ENCODE measurements at places on chromosomes 1 and 21.
A peak's percentile ranks its signal among the peaks of the same experiment; 100 is the strongest.

GRCh38 chr1:154429118-154429517, 24.0 kb downstream of the IL6R start:
- DNase-seq, result no peak

GRCh38 chr1:112515311-112516009, 6.7 kb downstream of the WNT2B start:
- DNase-seq, result peak; percentile 76

DNA sequence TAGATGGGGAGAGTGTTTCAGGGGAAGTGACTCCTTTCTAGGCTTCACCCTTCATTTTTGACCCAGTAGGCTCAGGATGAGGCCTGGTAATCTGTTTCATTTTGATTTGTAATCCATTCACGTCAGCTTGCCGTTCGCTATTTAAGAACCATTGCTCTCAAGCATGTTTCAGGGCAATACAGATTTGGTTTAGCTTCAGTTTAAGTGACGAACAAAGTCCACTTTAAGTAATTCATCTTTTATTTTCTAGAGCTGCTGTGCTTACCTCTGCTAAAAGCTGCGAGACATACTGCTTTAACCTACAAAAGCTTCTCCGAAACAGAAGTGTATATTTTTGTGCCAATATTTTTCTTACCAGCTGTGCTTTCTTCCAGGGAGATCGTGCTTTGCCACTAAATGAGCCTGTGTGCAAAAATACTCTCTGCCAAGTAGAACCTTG, 8.9 kb upstream of the FMO3 start:
- DNase-seq, result no peak

DNA sequence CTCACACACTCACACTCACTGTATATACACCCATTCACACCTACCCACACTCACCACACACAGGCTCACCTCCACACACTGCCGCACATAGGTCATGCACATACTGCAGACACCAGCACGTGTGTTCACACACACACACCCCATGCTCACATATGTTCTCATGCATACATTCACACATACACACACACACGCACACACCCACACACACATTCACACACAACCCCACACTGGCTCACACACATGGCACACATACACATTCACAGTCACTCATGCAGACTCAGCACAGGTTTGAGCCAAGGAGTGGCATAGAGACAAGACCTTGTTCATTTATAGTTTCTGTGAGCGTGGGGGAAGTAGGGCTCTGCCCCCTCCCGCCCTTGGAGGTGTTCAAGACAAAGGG, 41.1 kb upstream of the SLC30A1 start:
- DNase-seq, result no peak

DNA sequence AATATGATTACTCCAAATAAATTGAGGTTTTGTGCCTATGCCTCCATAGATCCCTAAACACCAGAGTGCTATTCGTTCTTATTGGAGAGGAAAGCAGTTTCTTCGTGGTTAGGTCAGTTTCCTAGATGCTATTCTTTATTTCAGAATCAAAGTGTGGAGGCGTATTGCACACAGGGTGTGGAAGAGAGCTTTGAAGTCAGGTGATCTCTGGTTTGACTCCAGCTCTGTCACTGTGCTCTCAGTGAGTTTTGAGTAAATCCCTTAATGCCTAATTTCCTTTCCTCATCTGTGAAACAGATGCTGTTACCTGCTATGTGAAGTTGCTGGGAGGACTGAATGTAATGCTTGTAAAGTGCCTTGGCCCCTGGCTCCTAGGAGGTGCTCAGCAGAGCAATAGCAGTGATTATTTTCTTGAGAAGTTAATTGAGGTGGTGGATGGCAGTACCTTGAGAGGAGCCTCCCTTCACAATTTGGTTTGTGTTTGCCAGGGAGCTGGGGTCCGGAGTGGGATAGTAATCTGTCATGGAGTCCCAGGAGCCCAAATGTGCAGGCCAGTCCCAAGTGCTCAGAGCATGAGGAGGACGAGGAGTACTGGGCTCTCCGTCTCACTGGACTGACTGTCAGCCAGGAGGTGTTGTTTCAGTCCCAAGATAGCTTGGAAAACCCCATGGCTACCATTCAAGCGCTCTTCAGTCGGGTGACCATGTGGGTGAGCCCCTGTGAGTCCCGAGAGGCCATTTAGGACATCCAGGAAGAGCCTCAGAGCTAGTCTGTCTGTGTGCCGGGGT, 14.9 kb downstream of the NTPCR start:
- DNase-seq, result no peak

DNA sequence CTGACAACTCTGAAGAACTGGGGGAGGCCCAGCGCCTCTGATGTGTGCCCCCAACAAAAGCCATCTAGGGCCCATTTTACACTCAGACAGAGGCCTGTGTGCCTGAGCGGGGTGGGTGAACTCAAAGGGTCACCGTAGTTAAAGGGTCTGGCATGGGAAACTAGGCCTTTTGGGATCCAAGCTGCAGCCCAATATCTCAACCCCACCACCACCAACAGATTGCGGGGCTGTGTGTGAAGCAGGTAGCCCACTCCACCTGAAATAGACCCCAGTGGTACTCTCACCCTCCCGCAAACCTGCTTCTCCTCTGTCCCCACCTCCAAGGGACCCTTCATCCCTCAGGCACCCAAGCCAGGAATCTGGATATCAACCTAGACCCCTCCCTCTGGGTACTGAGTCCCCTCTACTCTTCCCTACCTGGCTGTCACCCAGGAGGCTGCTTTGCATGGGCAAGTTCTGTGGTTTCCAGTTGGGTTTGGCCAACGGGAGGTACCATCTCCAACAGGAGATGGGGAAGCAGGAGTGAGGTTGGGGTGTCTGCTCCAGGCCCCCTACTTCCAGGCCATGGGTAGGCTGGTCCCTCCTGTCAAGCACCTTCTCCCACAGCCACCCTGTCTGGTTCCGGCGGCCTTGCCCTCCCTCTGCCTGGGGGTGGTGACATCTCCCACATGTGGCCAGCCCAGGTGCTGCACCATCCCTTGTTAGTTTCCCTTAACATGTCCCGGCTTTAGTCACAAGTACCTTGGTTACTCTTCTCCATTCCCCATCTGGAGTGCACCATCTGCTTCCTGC, 35.2 kb upstream of the LRP8 start:
- DNase-seq, result no peak

- no peak for DNase-seq
Measured at GRCh38 chr1:36179220-36179600, 23.2 kb downstream of the MAP7D1 start.

Data from astrocyte of the cerebellum (primary cell).